ENCODE measurements at places on chromosomes 5 and 9. TPM values are rescaled to one million over a fixed set of nuclear protein-coding genes. Genes with fewer than 3 reads are reported as not detected.

SLIT3 gene
- 128 TPM for total RNA-seq

COL15A1 gene
- 58.6 TPM for total RNA-seq

FAM53C gene
- total RNA-seq = 40.0 TPM

CARTPT gene
- 12.7 TPM for total RNA-seq

MLANA gene
- total RNA-seq = not detected

CNTNAP3B gene
- 47.1 TPM for total RNA-seq

ITGA1 gene
- 42.7 TPM for total RNA-seq

LPAR1 gene
- 35.4 TPM for total RNA-seq

CBY3 gene
- total RNA-seq = not detected

PLPP1 gene
- total RNA-seq = 1,314 TPM

EIF4E1B gene
- total RNA-seq = not detected

CCT5 gene
- 66.1 TPM for total RNA-seq

DOCK8 gene
- 8.9 TPM for total RNA-seq

CCNI2 gene
- not detected for total RNA-seq

RNF130 gene
- 86.7 TPM for total RNA-seq

ARL14EPL gene
- not detected for total RNA-seq

ZNF608 gene
- 15.4 TPM for total RNA-seq

RCL1 gene
- 28.3 TPM for total RNA-seq

IPPK gene
- 28.0 TPM for total RNA-seq

UBE2QL1 gene
- 0.85 TPM for total RNA-seq

LCN10 gene
- 28.5 TPM for total RNA-seq

CTXN3 gene
- not detected for total RNA-seq

NEURL1B gene
- 131 TPM for total RNA-seq

ZBTB26 gene
- 0.96 TPM for total RNA-seq

DND1 gene
- total RNA-seq = 3.5 TPM

PDE6A gene
- total RNA-seq = not detected
